Brain (organoid and tissue), 16 donors: ENCODE measurements at places on chromosomes 4 and X. TPM values are rescaled to one million over a fixed set of nuclear protein-coding genes. Genes with fewer than 3 reads are reported as not detected.

The F8A1 gene
- 51.7 TPM for polyA plus RNA-seq

- DNase-seq = no peak
Measured at GRCh38 chr4:125225806-125226205, 88.9 kb upstream of the FAT4 start.

GRCh38 chr4:186414390-186414789 lies 141.0 kb downstream of the MTNR1A start:
- DNase-seq = no peak

The GK gene
- polyA plus RNA-seq = 4.3 TPM

DNA sequence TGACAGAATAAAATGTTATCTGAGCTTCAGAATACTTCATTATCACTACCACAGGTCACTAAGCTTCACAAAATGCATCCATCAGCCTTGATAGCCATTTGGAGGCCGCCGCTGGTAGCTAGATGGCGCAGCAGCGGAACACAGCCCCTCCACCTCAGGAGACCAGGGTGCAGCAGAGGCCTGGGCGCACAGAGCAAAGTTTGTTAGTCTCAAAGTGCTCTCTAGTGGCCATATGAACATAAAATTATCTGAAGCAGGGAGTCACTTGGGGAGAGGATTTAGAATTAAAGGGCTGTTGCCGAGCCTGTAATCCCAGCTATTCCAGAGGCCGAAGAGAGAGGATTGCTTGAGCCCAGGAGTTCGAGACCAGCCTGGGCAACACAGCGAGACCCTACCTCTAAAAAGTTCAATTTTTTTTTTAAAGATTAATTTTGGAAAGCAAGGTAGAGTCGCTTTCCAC lies 8.1 kb upstream of the DCTD start:
- peak; percentile 79 for DNase-seq

GRCh38 chrX:81925812-81926211 lies 723.9 kb downstream of the SH3BGRL start:
- DNase-seq = no peak

DNA sequence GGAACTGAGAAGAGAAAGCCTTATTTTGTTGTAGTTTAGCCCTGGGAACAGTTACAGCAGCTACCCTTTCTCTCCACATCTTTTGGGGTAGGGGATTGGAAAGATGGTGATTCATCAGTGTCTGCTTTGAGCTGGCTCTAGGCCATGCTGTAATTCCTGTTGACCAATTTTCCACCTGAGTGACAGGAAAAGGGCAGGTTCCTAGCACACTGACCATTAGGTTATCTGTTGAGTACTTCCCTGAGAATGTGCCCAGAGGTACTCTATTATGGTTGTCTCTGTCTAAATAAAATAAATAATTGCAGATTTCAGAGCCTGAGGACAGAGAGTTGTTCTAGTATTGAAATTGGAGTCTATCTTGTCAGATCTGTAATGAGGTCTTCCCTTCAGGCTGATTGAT lies 109.0 kb downstream of the ENOX2 start:
- DNase-seq = no peak

The CCDC120 gene
- 6.9 TPM for polyA plus RNA-seq

The PIGA gene
- 3.4 TPM for polyA plus RNA-seq

The LPAR4 gene
- polyA plus RNA-seq = 0.12 TPM

GRCh38 chr4:109590905-109591304 lies 30.9 kb downstream of the MCUB start:
- DNase-seq = no peak

- DNase-seq = no peak
Measured at GRCh38 chr4:158182736-158183135, 9.9 kb upstream of the GASK1B start.

The FGF16 gene
- polyA plus RNA-seq = not detected

The FAM184B gene
- 0.58 TPM for polyA plus RNA-seq

DNA sequence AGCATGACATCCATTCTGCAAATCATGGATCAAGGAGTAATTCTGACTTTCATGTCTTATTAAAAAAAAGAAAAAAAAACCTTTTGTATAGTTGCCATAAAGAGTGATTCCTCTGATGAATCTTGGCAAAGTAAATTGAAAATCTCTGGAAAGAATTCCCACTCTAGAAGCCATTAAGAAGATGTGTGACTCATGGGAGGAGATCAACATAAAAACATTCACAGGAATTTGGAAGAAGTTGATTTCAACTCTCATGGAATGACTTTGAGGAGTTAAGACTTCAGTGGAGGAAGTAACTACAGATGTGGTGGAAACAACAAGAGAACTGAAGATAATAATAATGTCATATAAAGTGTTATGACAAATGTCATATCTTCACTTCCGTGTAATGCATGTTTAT lies 204.2 kb downstream of the PABPC4L start:
- no peak for DNase-seq

GRCh38 chr4:70183940-70184246 lies 11.6 kb upstream of the ODAM start:
- DNase-seq = no peak

DNA sequence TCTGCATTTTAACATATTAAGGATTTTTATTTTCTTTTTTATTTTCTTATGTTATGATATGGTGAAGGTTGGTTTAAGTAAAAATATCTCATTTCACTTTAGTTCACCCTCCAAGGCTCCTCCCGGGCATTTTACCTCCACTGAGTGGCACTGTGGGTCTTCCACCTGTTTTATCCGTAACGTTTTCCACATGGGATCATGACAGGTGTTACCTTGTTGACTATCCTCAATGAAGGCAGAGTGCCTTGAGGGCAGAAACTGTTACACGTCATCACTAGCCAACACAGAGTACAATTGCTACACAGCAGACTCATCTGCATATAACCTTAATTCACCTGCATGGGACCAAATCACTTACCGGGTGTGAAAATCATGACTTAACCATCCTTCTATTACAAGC lies 105.8 kb downstream of the GEMIN8 start:
- DNase-seq = no peak

The ASMT gene
- not detected for polyA plus RNA-seq

DNA sequence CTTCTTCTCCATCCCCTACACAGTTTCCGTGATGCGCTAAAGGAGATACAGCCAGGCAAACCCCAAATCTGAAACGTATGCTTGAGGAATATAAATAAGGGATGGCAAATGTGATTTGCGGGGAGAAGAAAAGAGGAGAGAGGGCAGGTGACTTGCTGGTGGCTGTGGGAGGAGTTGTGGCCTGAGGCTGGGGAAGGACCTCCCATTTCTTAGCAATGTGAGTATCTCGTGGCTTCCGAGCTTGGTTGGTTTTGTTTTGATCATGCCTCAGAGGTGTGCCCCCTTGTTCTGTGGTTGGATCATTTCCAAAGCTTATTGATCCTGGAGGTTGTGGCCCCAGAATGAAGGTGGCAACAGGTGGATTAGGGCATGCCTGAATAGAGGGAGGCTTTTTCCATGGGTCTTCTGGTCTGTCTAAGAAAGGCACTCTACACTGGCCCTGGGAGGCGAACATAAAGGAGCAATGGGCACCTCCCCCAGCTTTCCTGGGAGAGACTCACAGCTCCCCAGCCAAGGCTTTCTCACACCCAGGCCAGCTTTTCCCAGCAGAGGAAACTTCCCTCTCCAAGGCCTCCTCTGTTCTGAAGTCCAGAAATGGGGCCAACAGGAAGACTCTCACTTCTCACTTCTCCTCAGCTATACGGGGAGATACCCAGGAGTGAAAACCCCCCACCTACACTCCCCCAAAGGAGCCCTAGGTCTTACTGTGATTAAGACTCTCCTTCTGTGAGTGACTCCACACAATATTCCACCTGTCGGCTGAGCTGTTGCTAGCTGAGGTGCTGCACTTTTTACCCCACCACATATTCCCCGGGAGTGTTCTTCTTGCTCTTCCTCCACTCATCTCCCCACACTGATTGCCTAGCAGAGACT lies 40.0 kb downstream of the C4orf51 start:
- no peak for DNase-seq

DNA sequence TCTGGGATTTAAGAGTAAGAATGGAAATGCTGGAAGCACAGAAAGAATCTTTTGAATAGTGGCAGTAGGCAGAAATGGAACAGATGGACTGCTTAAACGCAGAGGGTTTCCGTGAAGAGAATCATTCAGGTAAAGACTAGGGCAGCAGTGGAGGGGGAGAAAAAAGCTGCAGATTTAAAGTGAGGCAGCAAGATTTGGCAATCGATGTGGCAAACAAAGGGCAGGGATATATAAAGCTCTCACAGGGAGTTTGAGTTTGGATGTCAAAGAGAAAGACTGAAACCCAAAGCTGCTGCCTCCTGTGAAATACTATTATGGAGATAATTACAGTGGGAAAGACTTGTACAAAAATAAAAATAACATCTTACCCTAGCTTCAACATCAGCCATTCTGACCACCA lies 384.0 kb downstream of the CENPC start:
- DNase-seq = peak; percentile 36

DNA sequence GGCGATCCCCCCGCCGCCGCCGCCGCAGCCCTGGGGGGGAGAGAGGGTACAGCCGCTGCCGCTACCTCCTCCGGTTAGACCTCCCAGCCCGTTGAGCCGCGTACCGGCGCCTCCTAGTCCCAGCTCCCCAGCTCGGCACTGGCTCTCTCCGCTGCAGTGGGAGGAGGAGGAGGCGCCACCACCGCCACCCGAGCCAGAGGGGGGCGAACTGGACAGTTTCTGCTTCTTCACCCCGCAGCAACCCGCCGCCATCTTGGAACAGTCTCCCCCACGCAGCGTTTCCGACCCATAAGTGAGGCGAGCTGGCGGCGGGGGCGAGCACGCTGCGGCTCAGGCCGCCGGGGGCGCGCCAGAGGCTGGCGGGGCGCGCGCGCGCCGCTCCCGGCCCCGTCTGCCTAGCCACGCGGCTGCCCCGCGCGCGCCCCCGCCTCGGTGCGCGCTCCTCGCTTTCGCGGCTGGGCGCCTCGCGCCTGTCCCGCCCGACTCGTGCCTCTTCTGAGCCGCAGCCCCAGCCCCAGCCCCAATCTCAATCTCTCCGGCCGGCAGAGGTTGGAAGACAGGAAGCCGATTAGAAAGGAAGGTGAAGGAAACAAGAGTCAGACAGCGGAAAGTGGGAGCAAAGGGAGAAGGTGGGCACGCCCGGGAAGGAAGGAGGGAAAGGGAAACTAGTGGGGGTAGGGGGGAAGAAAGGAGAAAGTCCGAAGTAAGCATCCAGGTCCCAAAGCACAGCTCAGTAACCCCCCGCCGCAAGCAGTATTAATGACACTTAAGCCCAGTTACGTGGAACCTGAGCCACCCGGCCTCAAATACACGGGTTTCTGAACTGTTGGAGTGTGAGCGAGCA lies at the start of gene AMMECR1:
Gene AMMECR1 (minus strand): TSS at position 266 of the 844 bp plus-strand sequence. CDS start 14 bp downstream, at position 252.
- peak; percentile 90 for DNase-seq

The ZFP92 gene
- polyA plus RNA-seq = 0.73 TPM

- no peak for DNase-seq
Measured at GRCh38 chrX:2917767-2918166, 11.4 kb downstream of the ARSD start.

The DCAF4L1 gene
- polyA plus RNA-seq = not detected

The IDS gene
- 128 TPM for polyA plus RNA-seq

DNA sequence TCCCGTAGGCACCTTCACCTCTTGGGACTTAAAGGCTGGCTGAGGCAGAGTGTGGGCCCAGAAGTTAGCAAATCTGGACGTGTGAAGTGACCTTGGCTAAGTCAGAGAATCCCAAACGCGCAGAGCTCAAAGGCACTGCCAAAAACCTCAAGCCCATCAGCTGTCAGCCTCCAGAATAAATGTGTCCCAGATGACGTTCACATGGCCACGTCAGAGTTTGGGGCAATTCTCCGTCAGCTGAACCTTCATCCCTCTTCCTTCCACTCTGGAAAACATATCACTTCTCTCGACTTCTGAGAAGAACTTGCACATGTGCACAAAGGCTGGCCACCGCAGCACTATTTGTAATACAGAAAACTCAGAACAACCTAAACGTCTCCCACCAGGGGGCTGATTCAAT lies 35.7 kb upstream of the APLN start:
- no peak for DNase-seq

The CTBP1 gene
- polyA plus RNA-seq = 208 TPM

The SPANXB1 gene
- polyA plus RNA-seq = not detected

DNA sequence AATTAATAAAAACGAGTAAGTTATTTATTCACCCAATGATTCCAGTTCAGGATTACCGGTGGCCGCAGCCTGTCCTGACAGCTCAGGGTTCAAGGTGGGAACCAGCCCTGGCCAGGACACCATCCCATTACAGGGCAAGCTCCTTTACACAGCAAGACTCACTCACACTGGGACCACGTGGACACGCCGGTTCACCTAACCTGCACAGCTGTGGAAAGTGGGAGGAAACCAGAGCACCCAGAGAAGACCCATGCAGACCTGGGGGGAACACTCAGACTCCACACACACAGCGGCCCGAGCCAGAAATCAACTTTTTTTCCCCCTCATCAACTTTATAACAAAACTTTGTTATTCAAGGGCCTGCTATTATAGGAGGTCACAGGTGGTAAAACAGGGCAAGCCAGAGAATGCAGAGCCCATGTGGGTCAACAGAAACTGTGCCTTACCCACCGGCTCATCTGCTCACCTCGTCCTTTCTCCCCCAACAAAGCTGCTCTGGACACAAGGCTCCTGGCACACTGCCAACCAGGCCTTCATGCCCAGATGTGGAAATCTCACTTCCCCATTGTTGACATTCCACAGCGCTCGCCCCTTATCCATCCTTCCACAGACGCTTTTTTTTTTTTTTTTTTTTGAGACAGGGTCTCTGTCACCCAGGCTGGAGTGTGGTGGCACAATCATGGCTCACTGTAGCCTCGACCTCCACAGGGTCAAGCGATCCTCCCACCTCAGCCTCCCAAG lies 8.0 kb upstream of the ODAPH start:
- DNase-seq = no peak

The MTMR8 gene
- polyA plus RNA-seq = not detected

DNA sequence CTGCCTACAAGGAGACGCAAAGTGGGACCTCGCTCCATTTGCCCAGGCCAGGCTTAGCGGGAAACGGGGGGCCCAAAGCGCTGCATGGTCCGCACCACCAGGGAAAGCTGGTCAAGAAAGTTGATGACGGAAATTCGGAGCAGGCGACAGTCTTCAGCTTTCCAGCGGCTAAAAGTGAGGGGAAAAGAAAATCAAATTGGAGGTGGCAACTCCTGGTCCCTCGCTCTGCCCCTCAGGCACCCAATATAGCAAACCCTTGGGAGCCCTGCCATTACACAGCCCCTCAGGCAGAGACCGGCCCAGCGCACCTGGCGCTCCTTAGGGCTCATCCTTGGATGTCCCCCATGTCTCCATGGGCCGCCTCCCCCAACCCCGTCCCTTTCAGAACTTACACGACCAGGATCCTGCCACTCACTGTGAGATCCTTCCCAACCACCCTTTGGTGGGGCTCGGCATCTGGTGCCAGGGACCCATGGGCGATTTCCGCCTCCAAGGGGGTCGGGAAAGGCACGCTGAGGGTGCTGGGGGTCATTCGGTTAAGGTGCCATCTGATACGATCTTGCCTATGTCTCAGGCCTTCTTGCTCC lies 1.1 kb downstream of the LAGE3 start:
- no peak for DNase-seq

- DNase-seq = peak; percentile 15
Measured at GRCh38 chr4:77127837-77128621, 29.0 kb upstream of the CCNG2 start.

DNA sequence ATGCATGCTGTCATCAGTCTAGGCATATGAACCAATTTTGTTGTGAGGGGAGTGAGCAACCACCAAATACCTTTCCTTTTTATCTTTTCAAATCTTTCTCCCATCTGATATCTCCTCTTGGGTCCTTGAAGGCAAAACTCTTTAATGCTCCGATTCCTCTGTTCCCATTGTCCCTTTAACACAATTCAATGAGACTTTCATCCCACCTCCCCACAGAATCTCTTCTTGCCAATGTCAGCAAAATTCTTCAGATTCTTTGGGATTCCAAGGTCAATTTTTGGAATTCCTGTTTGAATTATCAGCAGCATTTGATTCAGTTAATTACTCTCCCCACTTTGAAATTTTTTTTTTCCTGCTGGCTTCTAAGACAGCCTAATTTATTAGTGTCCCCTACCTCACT lies 232.7 kb downstream of the COX7B2 start:
- no peak for DNase-seq

GRCh38 chrX:42047886-42048285 lies 124.5 kb upstream of the CASK start:
- peak; percentile 23 for DNase-seq
